CD4-positive, alpha-beta T cell treated with Interleukin-6 at 100 ng/mL for 8 hours (primary cell): ENCODE measurements at places on chromosomes 2 and 18.

- no peak for DNase-seq
These were observed 644 bp upstream of the DYM start for GRCh38 chr18:49460976-49461601.

- DNase-seq, result no peak
These were observed 5.6 kb downstream of the TUBB6 start for GRCh38 chr18:12313530-12314245.

DNA sequence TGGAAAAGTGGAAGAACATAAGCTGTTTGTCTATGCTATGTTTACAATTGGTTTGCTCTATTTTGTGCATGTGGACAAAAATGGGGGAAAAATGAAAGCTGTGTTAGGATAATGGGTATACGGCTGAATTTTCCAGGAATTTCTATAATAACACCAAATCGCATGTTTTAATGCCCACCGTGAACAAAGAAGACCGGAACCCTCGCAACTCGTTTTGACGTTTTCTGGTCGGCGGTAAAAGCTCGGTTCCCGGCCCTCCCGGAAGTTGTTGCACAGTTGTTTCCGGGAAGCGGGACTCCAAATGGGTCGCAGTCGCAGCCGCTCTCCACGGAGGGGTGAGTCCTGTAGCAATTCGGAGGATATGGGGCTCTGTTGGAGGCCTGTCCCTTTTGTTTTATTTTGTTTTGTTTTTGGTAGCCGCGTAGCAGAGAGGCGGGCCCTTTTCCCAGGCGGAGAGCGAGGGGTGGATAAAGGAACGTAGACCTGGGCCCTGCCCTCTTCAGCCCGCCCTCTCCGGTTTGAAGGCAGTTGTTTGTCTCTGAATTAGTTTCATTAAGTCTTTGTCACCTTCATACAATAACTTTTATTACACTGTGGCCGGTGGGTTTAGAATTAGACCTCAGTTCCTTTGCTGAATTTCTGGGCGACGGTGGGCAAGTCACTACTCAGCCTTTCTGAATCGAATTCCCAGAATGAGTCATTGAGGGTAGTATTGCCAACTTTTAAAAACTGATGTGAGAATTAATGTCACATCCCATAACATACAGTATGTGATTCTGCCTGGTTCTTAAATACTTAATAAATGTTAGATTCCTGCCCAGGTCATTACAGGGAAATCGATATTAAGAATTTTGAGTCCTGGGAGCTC lies at the start of gene SNRNP27:
TSS of gene SNRNP27 (plus strand) at position 273 of the 868 bp plus-strand sequence. CDS start at position 302, 29 bp downstream.
- peak; percentile 80 for DNase-seq

DNA sequence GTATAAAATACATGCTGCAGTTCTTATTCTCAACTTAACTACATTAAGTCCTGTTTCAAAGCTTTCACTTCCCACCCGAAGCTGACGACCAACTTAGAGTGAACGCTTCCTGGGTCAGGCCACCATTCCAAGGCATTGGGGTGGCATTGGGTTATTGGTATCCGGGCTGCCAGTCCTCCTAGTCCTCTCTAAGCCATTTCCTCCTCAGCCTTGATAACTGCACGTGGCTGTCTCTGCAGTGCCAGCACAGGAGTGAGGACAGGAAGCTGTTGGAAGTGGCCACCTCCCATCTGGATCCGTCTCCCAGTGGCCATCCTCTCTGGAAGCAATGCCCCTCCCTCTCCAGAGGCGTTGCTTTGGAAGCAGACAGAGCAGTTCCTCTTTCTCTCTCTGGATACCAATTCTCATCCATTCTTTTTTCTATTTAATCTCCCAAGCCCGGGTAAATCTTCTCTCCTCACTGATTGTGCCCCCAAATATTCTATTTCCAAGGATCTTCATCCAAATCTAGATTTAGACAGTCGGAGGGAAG lies 354.7 kb downstream of the EIPR1 start:
- no peak for DNase-seq

- no peak for DNase-seq
These were observed 94.3 kb downstream of the TSHZ1 start for GRCh38 chr18:75304678-75305557.

GRCh38 chr2:134233728-134234136 lies 20.1 kb upstream of the MGAT5 start:
- DNase-seq, result no peak

DNA sequence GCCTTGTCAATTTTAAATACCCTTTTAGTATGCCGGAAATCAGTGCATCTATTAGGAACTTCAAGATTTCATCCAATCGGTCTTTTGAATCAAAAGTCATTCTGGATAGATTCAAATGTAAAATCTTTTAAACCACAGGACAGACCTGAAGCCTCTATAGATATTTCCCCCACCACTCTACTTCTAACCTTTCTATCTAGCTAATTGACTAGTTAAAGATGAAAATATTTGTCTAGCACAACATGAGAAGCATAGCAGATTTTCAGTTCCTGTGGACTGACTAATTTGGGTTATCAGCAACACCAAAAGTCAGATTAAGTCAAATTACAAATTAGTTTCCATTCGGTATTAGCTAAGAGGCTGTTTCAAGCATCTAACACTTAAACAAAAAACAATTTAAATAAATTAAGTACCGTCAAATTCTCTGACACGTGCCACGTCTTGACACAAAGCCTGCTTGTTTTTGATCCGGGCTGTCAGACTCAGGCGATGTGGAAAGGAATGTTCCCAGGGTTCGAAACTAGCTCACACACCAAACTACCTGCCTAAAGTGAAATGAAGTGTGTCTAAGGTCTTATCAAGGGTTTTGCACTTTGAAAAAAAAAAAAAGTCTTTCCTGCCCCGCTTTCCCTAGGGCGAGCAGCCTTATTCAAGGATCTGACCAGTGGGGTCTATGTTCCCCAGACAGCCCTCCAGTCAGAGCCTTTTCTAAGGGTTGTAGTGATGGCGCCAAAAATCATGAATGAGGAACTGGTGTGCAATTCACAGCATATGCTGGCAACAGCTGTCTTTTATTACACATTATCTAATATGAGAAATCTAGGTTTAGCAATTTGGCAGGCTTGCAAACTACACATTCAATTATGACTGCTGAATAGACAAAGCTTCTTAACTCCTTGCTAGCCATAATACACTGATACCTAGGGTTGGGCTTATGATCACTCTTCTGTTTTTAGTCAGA lies 4.7 kb downstream of the CYTIP start:
- no peak for DNase-seq

GRCh38 chr2:40177366-40177765 lies 274.5 kb downstream of the SLC8A1 start:
- DNase-seq, result no peak

DNA sequence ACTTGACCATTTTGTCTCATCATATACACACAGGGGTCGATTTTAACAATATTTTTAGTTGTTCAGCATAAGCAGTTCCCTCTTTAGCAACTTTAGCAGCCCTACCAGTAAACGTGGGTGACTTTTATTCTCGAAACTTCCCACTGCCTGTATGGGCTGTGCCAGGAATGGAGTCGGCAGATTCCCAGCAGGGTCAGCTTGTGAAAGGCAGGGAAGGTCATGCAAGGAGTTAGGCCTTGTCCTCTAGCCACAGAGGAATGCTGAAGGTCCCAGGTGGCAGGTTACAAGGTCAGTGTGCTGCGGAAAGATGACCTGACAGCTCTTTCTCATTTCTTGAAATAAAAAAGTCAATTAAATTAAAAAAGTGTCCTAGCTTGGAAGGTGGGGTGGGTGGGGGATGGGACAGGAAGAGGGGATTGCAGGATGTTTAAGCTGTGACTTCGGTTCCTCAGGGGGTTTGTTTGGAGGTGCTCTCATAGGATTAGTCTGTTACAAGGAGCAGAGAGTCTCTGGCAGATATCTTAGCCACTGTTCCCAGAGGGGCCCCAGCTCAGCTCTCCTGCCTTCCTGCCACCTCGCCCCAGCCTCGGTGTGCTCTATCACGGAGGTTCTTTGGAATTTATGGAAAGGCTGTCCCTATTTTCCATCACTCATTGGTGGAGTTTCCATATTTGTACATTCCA lies 21.4 kb downstream of the DRC1 start:
- no peak for DNase-seq
